ENCODE measurements at places on chromosomes 3 and 15.

- no peak for DNase-seq
Observed at GRCh38 chr3:172808969-172809546, 58.5 kb downstream of the ECT2 start.

DNA sequence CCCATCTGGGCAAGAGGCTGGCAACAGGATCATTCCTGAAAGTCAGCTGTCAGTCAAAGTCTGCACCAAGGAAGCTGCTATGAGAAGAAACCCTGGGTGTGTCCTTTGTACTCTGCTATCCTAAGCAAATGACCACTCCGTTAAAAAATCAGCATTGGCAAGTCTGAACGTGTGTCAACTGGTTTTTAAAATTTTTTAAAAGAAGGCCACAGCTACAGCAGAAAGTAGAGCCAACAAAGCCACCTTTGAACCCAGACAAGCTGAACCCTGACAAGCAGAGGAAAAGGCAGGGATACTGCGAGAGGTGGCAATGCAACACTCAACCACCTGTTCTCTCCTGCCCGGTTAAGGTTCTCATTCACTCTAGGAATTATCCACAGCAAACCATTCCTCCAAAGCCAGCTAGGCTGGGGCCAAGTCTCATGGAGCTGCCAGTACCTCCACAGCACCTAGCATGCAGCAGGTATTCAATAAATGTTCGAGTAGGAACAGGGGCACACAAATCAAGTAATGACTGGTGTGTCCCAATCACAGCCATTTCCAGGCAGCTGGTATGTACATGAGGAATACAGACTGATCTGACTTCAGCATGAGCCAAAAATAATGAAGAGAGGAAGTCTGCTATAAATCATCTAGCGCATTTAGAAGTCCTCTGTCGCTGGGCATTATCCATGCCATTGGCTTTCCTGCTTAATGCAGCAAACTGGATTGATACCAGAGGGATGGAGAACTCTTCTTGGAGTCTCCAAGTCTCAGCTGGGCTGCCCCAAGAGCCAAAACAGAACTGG lies 76.0 kb downstream of the ADCY5 start:
- no peak for DNase-seq

DNA sequence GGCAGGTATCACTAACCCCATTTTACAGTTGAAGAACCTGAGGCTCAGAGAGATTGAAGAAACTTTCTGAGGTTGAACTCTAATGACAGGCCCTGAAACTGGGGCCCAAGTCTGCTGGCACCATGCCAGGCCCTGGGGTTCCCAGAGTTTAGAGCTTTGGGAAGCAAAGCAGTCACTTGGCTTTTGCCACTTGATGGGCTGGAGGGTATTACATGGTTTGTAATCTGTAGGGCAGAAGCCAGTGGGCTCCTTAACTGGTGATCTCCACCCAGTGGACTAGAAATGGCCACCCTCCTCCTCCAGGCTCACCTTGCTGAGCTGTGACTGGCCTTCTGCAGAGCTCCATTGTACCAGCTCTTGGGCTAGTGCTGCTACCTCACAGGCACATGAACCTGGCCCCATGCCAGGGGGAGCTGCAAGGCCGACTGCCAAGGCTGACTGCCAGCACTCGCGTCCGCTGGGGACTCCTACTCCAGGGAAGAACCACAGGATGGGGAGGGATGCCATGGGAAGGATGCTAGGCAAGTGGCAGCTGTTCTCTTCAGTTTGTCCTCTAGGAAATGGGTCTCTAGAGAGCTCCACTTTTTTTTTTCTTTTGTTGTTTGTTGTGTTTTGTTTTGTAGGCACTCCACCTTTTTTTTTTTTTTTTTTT lies 104.8 kb downstream of the ETFA start:
- no peak for DNase-seq

- DNase-seq: no peak
Observed at GRCh38 chr3:164539215-164539614, 539.1 kb downstream of the SI start.

- no peak for DNase-seq
Observed at GRCh38 chr3:183563536-183563874, 8.0 kb upstream of the KLHL6 start.

DNA sequence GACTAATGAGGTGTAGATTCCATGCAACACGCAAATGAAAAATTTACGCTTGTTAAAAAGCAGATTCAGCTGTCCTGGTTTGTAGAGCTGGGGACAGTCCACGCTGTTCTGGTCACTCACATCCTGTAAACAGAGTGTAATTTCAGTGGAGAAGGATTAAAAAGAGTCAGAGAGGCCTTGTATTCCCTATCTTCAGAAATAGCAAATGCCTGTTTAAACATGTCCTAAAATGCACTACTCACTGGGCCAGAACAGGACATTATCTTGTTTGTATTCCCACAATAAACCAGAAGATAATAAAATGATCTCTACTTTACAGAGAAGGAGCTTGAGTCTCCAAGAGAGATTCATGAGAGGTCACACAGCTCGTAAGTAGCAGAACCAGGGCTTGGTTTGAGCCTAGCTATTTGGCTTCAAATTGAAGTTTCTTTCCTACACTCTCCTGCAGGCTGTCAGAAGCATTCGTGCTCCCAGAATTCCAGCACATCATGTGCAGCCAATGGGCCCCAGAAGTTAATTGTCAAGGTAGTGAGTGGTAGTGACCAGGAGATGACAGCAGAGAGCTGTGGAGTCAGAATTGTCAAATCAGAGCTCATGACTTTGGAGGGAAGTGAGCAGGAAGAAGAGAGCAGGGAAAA lies 242.5 kb downstream of the ATP8B4 start:
- DNase-seq: no peak

DNA sequence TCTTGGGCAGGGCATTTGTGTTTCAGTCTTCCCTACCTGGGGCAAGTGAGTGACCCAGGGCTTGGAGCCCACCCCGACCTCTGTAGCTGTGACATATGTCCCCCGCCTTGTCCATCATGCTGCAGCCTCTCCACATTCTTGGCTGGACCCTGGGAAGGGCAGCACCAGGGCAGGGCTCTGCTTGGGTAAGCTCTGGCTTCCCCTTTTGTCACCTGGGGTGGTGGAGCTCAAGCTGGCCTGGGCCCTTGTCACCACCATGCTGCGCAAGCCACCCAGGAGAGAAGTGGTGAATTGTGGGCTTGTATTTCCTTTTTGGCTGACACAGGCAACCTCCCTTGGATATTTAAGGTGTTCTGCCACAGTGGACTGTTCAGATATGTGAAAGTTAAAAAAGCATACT lies 29.3 kb downstream of the SPSB4 start:
- no peak for DNase-seq

DNA sequence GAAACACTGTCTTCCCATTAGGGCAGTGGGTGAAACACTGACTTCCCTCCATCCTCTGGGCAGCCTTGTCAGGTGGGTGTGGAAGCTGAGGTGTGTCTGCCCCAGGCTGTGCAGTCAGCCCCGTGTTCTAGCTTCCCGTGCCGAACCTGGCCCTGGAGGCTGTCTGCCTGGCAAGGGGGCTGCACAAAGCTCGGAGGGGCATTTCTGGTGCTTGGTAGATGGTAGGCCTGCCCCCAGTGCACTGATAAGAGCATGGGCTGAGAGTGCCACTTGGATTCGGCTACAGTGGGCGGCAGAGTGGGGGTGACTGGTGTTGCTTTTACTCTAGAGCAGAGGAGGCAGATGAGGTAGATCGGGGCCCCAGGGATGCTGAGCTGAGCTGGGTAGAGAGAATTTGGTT lies 21.3 kb downstream of the IGF1R start:
- no peak for DNase-seq

- DNase-seq: no peak
Observed at GRCh38 chr3:188233320-188233719, 79.4 kb downstream of the LPP start.
